Stimulated activated CD8-positive, alpha-beta memory T cell treated with anti-CD3 and anti-CD28 coated beads, Interleukin-4, amount 100 ng/mL, for 1 hour (primary cell): ENCODE measurements at places on chromosomes 12 and 14.

DNA sequence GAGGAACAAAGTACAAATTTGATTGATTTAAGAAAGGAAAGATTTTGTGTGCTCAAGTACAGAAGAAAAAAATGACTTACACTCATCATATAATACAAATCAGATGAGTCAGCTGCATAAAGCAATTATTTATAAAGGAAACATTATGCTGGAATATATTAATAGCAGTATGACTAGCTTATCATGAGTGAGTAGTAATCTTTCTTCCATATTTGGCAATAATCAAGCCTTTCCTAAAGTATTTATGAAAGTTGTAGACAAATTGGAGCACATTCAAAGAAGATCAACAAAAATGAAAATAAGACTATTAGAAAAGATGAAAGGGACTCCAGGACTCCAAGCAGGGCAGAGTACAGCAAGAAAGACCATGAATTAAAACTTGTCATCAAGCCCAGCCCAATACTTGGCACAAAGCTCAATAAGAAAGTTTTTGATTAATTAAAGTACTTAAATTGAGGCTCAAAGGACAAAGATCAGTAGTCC lies 32.8 kb downstream of the CCER1 start:
- DNase-seq: no peak

DNA sequence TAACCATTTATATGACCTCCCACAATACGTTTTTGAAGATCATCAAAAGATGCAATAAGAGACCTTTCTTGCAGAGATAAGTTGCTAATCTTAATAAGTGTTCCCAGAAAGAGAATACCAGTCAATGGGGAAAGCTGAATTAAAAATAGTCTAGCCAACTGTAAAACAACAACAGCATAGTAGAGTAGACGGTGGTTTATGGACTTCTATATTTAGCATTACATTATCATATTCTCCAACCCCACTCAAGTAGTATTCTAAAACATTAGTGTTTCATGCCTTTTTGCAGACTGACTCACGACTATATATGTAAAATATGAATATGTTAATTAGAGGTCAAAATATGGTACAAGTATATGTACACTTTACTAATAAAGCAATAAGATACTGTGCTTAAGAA lies 218.9 kb downstream of the MED13L start:
- DNase-seq: no peak

DNA sequence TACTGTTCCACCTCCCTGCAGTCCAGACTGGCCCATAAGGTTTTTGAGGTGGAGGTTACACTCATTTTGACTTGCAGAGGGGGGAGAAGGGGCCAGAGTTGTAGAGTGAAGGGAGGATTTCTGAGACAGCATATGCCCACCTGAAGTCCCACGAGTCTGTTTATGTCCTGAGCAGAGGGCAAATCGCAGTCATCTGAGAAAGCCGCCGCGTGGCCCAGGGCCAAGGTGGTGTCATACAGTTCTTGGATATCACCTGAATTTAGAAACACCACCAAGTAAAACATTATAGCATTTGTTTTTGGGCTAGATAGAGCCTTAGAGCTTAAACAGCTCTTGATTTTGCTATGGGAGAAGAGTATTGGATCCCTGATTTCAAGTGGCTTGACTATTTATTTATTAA lies 30.9 kb downstream of the TDG start:
- no peak for DNase-seq

GRCh38 chr12:107448198-107448597 lies 237.4 kb upstream of the PWP1 start:
- DNase-seq: no peak

GRCh38 chr14:92579244-92579936 lies 65.8 kb downstream of the RIN3 start:
- no peak for DNase-seq

DNA sequence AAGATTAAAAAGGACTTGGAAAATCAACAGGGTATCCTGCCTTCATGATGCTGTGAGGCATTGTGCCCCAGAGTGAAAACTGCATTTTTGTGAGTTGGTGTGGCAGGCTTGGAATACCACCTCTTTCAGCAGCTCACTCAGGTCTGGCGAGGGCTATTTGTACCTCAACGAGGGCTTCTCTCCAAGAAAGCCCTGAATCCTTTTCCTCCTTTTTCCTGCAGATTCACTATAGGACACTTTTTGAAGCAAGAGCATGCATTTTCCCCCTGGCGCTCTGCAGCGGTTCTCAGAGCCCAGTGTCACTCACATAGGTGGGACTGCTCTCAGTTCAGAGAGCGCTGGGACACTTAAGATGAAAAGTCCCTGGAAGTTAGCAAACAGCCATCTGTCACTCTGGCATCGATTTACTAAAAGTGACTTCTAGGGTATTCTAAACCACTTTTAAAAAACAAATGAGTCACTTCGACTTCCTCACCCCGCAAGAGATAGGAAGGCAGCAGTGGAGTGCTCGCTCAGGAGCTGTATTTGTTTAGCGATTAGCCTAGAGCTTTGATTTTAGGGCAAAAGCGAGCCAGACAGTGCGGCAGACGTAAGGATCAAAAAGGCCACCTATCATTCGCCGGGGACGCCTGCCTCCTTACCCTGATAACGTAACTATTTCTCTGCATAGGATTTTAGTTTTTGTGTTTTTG lies 782 bp upstream of the LGR5 start:
- no peak for DNase-seq

DNA sequence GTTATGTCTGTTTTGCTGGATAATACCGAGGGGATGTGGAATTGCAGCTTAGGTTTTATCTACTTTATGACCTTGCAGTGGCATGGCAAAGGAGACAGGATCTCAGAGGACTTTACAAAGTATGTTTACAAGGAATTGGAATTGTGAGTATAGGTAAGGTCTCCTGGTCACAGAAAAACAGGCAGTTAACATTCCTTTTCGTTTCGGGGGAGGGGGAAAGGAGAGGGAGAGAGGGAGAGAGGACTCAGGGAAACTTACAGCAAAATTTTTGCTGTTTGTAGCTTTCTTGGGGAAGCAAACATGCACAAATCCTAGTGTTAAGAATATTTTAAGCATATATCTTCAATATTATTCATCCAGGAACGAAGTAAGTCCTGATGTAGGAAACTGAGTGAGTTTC lies 590.5 kb upstream of the LRFN5 start:
- no peak for DNase-seq

DNA sequence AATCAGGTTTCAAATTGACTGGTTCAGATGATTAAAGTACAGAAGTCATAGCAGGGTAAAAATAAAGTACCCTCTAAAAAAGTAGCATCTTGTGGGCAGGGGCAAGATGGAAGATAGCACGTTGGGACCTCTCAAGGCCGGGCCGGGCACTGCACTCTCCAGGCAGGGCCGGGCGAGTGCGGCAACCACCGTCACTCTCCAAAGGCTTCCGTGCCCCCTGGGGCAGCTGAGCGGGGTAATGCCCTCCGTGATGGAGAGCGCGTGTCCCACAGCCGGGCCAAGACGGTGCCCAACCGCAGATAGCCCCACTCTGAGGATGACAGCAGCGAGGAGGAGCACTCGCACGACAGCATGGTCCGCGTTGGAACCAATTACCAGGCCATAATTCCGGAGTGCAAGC lies 8.6 kb upstream of the PLXNC1 start:
- no peak for DNase-seq

DNA sequence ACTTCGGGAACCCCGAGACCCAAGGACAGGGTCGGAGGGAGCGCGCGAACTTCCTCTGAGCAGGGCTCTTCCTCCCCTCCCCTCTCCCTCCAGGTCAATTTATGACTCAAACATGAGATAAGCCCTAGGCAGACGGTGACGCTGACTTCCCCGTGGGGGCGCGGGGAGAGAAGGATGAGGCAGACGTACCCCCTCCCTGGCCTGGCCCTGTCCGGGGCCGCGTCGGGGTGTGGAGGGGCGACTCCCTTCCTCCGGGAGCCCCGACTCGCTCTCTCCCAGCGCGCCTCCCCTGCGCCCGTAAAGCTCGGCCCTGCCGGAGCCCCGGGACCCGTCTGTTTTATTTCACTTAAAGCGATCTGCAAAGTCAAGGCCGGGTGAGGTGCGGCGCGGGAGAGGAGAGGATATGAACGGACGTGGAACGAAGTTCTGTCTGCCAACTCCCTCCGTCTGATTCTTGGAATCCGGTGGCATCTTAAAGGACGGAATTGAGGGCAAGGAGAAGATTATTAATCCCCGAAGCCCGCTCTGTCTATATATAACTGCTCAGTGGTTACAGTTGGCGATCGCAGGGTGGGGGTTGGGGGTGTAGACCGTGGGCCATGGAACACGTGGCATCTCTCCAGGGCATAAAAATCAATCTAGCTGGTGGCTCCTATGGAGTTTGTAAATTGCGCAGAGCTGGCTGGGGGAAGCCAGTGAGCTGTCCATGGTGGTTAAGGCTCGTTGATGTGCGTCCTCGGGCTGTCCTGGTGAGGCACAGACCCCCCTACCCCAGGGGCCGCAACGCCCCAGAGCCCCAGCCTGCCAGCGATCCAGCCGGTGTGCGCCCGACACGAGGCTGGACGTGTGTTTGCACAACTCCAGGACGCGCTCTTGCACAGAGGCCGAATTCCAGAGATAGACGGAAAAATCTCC lies 2.9 kb upstream of the PTHLH start:
- no peak for DNase-seq

DNA sequence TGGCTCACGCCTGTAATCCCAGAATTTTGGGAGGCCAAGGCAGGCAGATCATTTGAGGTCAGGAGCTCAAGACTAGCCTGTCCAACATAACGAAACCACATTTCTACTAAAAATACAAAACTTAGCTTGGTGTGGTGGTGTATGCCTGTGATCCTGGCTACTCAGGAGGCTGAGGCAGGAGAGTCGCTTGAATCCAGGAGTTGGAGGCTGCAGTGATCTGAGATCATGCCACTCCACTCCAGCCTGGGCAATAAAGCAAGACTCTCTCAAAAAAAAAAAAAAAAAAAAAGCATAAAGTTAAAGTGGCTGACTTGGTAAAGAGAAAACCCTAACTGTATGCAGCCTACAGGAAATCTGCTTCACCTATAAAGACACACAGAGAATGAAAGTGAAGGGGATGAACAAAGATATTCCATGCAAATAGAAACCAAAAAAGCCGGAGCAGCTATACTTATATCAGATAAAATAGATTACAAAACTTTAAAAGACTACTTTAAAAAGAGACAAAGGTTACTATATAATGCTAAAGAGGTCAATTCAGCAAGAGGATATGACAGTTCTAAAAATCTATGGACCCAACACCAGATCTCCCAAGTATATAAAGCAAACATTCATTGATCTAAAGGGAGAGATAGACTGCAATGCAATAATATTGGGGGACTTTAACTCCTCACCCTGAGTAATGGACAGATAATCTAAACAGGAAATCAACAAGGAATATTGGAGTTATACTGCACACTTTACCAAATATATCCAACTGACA lies 4.1 kb downstream of the CLEC2B start:
- no peak for DNase-seq

- no peak for DNase-seq
These were observed 14.1 kb downstream of the CMKLR1 start for GRCh38 chr12:108325018-108325358.

DNA sequence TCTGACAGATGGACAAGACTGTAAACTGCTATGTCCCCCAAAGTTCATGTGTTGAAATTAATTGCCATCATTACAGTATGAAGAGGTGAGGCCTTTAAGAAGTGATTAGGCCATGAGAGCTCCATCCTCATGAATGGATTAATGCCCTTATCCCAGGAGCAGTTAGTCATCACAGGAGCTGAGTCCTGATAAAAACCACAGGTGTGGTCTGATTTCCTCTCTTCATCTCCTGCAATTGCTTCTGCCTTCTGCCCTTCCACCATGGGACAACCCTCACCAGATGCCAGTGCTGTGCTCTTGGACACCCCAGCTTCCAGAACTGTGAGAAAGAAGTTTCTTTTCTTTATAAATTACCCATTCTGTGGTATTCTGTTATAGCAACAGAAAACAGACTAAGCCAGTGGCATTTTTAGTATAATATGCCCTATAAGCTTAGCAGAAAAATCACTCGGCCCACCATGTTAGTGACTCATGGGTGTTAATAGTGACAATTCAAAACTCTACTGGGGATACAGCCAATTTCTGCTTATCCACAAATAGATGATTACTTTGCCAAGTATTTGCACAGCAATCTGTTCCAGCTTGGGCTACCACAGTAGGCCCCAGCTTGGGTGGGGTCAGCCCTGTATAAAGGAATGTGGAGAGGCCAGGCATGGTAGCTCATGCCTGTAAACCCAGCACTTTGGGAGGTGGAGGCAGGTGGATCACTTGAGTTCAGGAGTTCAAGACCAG lies 129.0 kb upstream of the BCL2L14 start:
- DNase-seq: no peak

DNA sequence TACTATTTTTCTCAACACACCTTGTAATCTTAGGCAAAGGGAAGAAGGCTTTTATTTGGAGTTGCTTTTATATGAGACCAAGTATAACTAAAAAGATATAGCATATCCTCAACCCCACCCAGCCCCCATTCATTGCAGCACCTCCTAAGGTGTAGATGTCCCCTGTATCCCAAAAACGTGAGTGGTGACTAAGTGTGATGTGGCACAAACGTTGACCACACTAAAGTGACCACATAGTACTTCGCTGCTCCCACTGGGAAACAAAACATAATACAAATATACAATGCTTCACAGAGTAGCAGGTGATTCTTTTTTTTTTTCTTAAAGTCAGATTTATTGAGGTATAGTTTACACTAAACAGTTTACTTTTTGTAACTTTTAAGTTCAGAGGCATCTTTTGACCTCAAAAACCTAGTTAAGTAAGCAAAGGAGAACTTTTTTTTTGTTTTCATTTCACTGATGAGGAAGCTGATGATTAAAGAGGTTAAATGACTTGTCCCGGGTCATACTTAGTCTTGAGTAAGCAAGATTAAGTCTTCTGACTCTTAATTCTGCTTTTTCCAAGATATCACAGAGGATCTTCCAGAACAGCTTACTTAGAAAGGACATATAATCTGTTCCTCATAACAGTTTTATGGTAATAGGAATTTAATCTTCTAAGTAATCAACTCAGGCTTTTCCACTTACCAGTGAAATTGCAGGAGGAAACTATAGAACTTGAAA lies 245.2 kb upstream of the PLEKHG7 start:
- no peak for DNase-seq

- DNase-seq: no peak
These were observed 55.0 kb downstream of the RNF34 start for GRCh38 chr12:121454921-121455320.

GRCh38 chr14:58301416-58301815 lies 3.1 kb downstream of the ARID4A start:
- DNase-seq: no peak

GRCh38 chr12:114140576-114140975 lies 174.5 kb upstream of the RBM19 start:
- DNase-seq: no peak

- no peak for DNase-seq
These were observed 124.0 kb downstream of the PDE3A start for GRCh38 chr12:20492251-20492760.

GRCh38 chr14:56552615-56553014 lies 27.0 kb upstream of the TMEM260 start:
- no peak for DNase-seq

- DNase-seq: no peak
These were observed 1.7 kb downstream of the KCNH3 start for GRCh38 chr12:49540229-49541139.

GRCh38 chr12:94663071-94663470 lies 12.7 kb upstream of the TMCC3 start:
- DNase-seq: no peak
